Activated gamma-delta T cell treated with anti-CD3 and anti-CD28 coated beads, Interleukin-2, amount 50 U/mL, for 16 hours (primary cell): ENCODE measurements at places on chromosomes 3 and 15.

GRCh38 chr3:152717252-152717651 is 117.7 kb upstream of the P2RY1 start:
- no peak for DNase-seq

GRCh38 chr15:70186152-70186551 is 88.4 kb upstream of the TLE3 start:
- DNase-seq = no peak

DNA sequence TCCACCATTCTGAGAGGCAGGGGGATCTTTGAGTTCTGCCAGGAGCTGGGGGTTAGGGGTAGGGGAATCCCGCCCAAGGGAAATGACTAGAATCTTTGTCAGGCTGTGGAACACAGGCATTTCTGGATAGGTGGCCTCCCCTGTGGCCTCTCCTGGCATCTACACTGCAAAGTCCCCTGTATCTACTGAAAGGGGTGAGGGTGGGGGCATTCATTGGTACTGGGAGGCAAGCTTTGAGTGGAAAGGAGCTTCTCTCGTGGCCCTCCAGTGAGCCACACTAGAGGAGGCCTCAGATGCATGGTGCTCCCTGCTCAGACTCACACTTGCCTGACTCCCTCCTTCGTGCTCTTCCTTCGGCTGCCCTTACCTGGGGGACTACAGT is 59.9 kb downstream of the CCNL1 start:
- no peak for DNase-seq

- no peak for DNase-seq
These were observed 61.3 kb downstream of the CEMIP start for GRCh38 chr15:80840182-80841130.

GRCh38 chr3:64265646-64266045 is 40.4 kb upstream of the PRICKLE2 start:
- no peak for DNase-seq

DNA sequence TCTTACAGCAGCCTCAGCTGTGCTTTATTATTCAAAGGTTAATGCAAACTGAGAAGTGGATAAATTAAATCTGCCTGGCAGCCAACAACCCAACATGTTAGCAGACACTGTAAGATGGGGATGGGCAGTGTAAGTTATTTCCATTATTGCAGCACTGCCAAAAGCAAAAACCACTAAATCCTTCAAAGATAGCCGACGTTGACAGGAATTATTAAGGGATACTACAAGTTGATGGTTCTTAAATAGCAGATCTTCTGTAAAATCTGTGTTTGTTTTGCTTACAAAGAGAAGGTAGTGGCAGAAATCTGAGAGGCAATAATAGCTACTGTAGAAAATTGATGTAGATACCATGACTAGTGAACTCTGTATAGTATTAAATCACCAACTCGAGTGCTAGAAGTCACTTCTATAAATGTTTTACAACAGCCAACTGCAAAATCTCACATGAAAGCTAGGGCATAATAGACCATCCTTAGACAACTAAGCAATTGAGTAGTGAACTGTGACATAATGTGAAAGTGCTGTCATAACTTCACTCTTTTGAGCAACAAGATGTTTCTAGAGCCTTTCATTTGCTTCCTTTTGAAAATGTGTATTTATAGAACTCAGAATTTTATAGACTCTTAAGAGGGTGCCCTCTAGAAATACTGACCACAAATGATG is 278.6 kb downstream of the UBE2E2 start:
- no peak for DNase-seq

DNA sequence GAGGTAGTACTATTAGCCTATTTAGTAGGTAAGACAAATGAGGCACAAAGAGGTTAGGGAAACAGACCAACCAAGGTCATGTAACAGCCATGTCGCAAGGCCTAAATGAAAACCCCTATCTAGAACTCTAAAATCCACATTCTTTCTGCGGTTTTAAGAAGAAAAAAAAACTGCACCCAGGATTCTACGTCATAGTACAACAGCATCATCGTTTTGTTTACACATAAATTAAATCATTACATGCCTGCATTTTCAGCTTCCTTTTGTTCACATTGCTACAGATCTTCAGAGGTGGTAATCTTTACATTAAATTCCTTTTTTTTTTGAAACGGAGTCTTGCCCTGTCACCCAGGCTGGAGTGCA is 548 bp upstream of the PSMD6 start:
- no peak for DNase-seq

DNA sequence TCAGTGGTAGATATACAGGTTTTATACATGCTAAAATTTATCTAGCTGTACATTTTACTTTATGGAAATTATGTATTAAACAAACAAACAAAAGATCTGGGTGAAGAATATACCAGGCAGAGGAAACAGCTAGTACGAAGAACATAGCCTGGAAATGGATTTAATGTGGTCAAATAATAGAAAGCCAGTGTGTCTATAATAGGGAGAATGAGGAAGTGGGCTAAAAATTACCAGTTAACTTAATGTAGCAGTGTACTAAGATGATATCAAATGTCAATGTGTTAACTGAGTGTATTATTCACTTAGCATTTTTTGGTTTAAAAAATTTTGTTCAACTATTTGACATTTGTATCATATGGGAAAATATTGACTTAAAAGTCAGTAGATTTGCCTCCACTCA is 22.8 kb upstream of the SLC15A2 start:
- no peak for DNase-seq
